Suprapubic skin (tissue), 4 donors: ENCODE measurements at places on chromosomes 1 and 21.

DNA sequence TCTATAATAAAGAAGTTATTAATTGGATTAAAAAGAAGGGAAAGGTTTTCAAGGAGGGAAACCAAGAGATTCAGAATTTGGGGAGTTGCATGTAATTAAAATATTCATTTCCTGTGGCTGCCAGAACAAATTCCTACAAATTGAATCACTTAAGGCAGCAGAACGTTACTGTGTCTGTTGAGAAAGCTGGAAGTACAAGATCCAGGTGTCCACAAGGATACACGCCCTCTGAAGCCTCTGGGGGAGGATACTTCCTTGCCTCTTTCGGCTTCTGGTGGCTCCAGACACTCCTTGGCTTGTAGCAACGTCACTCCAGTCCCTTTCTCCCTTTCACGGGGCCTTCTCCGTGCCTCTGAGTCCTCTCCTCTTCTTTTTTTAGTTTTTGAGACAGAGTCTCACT lies 67.9 kb downstream of the KAZN start:
- DNase-seq: no peak

GRCh38 chr1:202078241-202078640 lies 44.5 kb upstream of the GPR37L1 start:
- DNase-seq: no peak

GRCh38 chr1:16367968-16368890 lies 1.2 kb downstream of the SZRD1 start:
- no peak for DNase-seq

DNA sequence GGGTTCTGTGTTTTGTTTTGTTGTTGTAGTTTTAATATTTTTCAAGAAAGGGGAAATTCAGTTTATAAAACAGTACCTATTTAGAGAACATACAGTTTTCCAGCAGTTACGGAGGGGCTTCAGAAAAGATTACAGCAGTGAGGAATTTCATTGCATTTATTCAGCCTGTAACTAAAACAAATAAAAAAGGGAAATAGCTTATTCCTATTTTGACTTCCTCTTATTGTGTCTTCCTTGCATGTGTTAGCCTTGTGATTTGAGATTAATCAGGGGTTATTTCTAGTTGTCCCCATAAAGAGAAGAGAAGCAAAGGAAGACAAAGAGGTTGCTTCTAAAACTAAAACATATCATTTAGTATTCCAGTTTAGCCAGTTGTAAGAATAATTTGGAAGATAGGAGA lies 35.0 kb downstream of the CTTNBP2NL start:
- DNase-seq: no peak

GRCh38 chr1:247936415-247936814 lies 11.7 kb downstream of the OR2AJ1 start:
- no peak for DNase-seq

DNA sequence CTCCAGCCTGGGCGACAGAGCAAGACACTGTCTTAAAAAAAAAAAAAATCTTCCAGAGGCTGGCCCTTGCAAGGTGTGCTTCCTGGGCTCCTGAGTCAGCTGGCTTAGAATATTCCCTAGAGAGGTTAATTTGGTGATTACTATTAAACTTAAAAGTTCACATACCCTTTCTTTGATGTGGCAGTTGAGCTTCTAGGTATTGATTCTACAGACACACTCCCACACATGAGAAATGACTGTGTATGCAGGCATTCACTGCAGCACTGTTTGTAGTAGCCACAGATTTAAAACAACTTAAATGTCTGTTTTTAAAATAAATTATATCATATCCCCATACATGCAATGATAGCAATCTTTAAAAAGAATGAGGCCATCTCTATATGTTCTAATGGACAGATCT lies 93.4 kb downstream of the GDAP2 start:
- DNase-seq: no peak

DNA sequence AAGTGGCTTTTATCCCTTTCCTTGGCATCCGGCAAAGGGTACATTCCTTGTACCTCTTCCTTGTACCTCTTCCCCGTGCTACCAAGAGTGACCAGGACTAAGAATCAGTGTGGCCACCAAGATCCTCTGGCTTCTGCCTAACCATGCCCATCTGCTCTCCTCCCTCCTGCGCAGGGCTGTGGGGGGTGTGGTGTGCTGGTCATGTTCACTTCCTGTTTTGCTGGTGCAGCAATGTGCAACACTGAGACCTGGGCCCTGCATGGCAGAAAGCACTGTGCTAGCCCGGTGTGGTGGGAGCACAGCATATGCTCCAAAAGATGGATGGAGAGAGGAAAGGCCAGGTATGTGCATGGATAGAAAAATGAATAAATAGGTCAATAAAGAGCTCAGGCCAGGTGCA lies 33.3 kb upstream of the TENT5C start:
- no peak for DNase-seq

GRCh38 chr21:26795412-26795805 lies 49.8 kb downstream of the ADAMTS1 start:
- no peak for DNase-seq

DNA sequence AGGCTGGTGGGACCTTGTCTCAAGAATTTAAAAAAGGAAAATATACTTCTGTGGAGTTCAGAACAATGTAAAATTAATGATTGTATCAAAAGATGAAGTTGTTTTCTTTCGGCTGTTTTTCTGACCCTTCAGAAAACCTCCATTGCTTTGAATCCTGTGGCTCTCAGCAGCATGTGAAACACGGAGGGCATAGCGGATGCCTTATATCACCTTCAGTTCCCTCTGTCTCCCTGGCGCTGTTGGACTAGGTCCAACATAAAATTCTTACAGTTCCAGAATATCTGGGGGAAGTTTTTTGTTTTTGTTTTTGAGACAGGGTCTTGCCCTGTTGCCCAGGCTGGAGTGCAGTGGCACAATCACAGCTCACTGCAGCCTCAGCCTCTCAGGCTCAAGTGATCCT lies 7.4 kb downstream of the ZBTB8A start:
- no peak for DNase-seq

GRCh38 chr1:19476450-19477190 lies 8.7 kb downstream of the CAPZB start:
- no peak for DNase-seq

- DNase-seq: no peak
Observed at GRCh38 chr1:102655034-102655433, 453.3 kb downstream of the COL11A1 start.

GRCh38 chr21:38280867-38281266 lies 24.1 kb downstream of the KCNJ15 start:
- DNase-seq: no peak

- DNase-seq: no peak
Observed at GRCh38 chr1:51950701-51951100, 39.8 kb downstream of the RAB3B start.

DNA sequence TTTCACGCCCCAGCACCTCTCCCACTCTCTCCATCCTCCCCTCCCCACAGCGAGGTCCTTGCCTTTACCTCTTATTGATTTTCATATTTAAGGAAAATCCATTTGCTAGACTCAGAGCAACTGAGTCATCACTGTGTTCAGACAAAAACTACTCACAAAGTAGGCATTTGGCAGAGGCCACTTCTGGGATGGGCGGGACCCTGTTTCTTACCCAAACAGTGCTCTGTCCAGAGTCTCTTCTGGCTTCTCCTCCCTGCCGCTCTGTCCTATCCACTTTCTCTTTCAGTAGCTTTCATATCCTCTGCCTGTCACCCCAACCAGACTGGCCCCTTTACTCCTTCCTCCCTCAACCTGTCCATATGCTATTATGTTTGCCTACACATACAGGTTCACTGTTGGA lies 2.4 kb upstream of the NAV1 start:
- no peak for DNase-seq

DNA sequence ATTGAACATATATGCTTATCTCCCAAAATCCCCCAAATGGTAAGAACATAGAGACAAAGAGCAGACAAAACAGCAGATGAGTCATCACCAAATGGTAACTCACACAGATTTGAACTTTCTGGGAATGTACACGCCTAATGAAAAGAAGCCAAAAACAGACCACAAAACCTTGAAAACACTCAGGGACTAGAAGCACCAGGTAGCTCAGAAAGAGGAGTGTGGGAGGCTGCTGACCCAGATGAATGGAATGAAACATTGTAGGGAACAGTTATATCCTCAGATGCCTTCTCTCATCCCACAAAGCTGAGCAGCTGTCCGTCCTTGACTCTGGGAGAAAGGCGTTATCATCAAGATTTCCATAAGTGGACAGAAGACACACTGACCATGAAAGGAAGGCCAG lies 307.0 kb upstream of the USP25 start:
- no peak for DNase-seq

- DNase-seq: no peak
Observed at GRCh38 chr1:222784916-222785315, 29.9 kb upstream of the DISP1 start.

DNA sequence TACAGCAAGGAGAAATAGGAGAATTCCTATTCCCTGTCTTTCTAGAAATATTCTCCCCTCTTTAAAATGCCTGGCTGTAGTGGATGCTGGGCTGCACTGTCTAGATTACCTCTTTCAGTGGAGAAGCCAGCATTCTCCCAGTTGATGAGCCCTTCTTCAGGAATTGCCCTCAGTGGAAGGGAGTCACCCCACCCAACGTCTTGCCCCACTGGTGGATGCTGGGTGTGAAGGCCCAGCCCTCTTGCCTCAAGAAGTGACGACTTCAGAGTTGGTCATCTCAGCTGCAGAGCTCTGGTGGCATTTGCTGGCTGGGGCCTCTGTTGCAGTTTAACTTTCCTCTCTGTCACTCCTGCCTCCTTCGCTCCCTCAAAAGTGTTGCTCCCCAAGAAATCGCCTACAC lies 248.2 kb downstream of the ATG4C start:
- no peak for DNase-seq

DNA sequence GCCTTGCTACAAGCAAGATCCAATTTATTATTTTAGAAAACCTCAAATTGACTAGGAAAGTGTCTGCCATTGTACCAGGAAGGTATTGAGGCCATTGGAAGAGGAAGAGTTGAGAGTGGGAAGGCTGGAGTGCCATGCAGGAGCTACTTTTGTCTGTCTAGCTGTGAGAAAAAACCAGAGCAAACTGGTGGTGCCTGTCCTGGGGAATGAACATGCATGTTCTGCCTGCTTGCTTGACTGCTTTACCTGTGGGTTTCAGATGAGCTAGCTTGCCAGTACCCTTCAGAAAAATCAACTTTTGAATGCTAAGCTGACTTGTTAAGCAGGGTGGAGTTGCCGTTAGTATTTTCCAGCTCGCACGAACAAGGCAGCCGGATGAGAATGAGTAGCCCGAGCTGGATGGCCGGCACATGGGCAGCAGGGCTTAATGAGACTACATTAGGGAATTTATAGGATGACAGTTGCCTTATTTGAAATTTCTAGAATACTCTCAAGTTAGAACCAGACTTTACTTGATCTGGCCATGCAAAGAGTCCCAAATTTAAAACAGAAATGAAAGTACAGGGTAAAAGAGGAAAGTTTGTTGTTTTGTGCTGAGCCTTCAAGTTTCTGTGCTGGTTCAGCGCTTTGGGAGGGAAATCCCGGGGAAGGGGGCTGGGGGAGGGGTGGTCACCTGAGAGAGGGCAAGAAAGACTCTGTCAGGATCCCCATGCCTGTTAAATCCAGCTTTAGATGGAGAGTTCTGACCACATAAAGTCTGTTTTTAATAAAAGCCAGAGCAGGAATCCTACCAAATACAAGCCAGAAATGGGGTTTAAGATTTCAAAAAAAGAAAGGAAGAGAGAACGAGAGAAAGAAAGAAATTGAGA lies 29.6 kb upstream of the C1orf105 start:
- DNase-seq: no peak

DNA sequence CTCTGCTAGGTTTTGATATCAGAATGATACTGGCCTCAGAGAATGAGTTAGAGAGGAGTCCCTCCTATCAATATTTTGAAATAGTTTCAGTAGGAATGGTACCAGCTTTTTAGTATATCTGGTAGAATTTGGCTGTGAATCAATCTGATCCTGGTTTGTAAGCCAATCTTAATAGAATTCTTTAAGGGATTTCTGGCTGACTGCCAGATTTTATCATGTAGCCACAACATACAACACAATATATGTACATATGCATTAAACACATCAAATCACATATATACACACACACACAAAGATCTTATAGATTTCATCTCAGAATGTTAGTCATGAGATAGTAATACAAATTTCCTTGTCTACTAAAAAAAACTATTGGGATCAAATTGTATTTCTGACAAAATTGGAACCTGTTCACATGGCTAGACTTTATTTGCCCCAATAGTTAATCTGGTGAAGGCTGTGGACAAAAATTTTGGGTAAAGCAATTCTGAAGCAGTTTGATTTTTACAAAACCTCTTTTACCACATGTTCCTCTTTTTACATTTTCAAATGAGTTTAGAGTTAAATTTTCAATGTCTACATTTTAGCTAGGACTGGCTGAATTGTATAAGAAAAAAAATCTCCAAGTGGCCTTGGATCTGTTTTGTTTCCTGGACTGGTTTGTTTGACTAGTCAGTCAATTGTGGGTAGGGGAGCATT lies 151.7 kb downstream of the FASLG start:
- no peak for DNase-seq

DNA sequence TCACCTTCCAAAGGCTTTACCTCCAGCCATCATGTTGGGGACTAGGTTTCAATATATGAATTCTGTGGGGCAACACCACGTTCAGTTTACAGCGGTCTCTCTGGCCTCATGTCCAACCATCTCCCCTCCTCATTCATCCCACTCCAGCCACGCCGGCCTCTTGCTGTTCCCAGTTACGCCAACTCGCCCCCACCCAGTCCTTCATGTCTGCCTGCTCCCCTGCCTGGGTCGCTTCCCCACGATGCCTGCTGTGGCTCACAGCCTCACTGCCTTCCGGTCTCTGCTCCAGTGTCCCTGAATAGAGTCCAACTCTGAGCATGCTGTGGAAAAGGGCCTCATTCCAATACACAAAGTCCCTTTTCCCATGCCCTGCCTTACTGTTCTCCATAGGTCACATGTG lies 193.8 kb downstream of the KIF26B start:
- DNase-seq: no peak

GRCh38 chr1:96533820-96534219 lies 187.8 kb upstream of the PTBP2 start:
- DNase-seq: no peak

GRCh38 chr1:178486100-178487069 lies 10.4 kb downstream of the CLEC20A start:
- DNase-seq: no peak
